ENCODE measurements at places on chromosomes 3 and 15.
A peak's percentile ranks its signal among the peaks of the same experiment; 100 is the strongest.

DNA sequence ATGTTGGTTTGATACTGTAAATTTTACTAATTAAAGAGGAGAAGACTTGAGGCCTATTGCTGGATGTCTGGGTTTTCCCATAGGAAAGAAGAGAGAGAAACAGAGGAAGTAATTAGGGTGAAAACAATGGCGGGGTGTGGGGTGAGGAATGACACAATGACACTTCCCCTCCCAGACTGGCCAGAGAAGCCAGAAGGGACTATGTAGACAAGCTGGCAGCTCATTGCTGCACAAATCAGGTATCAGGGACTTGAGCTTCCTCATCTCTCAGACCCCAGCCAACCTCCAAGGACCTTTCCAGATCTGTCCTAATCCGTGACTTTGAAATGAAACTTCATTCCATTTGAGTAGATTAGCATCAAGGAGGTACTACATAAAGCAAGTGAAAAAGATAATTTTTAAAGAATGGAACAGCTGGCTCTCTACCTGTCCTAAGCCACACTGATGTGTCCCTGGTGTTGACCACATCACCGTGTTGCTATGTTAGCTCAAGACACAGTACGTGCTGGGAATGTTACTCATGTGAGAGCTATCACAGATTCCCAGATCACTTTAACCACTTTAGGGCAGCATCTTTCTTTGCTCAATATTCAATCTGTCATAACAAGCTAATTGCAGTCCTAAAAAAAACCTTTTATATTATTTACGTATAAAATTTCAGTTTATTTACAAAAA, 22.2 kb downstream of the TMEM212 start:
- DNase-seq: no peak

DNA sequence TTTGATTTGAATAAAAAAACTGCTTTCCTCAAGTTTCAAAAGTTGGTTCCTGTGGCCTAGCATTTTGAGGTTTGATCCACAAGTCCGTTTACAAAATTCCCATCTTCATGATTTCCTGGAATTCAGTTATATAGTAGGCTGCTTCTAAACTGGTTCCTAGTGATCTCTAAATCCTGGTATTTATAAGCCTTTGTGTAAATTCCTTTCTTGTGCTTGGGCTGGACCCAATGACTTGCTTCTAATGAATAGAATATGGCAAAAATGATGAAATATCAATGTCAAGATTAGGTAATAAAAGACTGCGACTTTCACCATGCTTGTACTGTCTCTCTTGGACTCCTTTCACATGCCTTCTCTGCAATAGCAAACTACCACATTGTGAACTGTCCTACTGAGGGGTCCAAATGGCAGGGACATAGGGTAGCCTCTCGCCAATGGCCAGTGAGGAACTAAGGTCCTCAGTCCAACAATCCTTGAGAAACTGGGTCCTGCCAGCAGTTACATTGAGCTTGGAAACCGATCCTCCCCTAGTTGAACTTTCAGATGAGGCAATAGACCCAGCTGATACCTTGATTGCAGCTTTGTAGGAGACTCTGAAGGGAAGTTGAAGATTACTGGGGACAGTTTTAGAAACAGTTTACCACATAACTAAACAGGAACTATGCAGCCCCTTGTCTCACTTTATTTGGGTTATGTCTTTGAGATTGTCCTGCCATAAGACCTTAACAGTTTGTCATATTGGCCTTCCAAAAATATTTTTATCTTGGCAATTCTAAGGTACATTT, 303.9 kb upstream of the TBC1D5 start:
- no peak for DNase-seq

DNA sequence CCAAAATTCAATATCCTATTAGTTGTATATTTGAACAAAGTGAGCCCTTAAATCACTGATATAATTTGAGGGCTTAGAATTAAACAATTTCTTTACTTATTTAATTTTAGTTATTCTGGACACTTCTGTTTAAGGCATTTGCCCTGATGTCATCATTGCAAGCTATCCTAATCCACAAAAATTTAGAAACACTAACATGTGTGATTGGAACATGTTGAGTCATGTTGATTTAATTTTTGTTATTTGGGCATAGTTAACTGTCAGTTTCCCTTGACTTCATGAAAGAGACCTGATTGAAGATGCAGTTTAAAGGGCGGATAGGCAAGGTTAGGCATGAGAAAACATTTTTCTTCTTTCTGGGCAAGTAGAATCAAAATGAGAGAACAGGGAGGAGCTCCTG, 682.6 kb downstream of the ROBO1 start:
- no peak for DNase-seq

DNA sequence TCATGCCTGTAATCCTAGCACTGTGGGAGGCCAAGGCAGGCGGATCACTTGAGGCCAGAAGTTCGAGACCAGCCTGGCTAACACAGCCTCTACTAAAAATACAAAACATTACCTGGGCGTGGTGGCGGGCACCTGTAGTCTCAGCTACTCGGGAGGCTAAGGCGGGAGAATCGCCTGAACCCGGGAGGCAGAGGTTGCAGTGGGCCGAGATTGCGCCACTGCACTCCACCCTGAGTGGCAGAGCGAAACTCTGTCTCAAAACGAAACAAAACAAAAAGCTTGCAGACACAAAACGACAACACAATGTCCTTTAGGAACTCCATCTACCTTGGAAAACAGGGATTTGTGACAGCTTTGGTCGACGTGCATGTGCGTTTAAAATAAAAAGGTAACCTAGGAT, 716 bp upstream of the KLHL24 start:
- DNase-seq: no peak

GRCh38 chr3:87200060-87200647, 27.0 kb upstream of the CHMP2B start:
- no peak for DNase-seq

- no peak for DNase-seq
These were observed 78.8 kb downstream of the ATP2B2 start for GRCh38 chr3:10426346-10427220.

GRCh38 chr15:40279437-40280141, 3.3 kb downstream of the ANKRD63 start:
- peak; percentile 57 for DNase-seq

GRCh38 chr3:30231277-30232141, 374.9 kb upstream of the TGFBR2 start:
- DNase-seq: no peak

- DNase-seq: no peak
These were observed 1078.2 kb downstream of the ZPLD1 start for GRCh38 chr3:103513003-103513402.

DNA sequence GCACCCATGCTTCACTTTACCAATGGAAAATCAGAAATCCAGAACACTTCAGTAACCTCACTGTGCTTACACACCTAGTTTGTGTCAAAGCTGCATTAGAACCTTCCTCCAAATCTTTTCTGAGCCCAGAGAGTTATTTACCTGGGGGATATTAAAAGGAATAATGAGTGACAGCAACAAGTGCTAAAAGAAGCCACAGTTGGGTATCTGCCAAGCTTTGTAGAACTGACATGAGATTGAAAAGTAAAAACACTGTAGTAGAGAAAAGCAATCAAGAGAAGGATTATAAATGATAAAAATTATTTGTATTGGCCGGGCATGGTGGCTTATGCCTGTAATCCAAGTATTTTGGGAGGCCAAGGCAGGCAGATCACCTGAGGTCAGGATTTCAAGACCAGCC, 8.8 kb upstream of the TBC1D23 start:
- DNase-seq: no peak

DNA sequence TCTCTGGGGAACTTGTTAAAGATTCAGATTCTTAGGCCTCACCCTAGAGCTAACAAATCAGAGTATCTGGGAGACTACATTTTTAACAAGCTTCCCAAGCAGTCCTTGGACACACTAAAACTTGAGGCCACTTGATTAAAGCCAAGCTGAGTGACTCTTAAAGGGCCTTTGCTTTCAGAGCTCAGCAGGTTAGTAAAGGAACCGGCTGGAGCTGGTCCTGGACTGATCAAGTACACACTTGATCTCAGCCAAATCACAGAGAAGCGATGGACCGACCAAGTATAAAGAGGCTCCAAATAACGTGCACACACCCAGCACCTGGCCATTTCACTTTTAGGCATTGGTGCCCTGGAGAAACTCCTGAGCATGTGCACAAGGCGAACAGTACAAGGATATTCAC, 12.9 kb upstream of the TM6SF1 start:
- DNase-seq: no peak

DNA sequence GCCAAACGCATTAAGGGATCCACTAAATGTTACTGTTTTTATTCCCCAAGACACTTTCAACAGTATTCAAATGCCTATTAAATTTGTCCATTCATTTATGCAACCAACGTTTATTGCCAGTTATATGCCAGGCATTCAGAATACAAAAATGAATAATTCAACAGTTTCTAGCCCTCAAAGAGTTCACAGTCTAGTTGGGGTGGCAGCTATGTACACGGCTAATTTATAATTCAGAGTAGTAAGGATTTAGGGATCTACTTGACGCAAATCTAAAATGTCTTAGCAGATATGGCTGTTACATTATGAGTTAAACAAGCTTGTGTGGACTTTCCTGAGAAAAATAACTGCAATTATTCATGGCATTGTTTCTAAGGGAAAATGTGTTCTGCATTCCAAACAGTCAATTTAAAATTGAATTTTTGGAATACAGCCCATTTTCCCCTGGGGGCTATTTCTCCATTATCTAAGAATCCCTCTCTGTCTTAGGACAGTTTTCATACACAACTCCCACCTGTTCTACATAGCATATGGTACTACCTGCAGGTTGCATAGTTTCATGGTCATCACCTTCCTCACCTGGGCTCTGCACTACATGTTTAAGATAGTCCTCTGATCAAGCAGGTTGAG, 11.5 kb upstream of the MSL2 start:
- no peak for DNase-seq

- no peak for DNase-seq
These were observed 364.9 kb upstream of the RBMS3 start for GRCh38 chr3:28915741-28916500.

- DNase-seq: no peak
These were observed 1.8 kb downstream of the MRPS11 start for GRCh38 chr15:88469321-88469720.

DNA sequence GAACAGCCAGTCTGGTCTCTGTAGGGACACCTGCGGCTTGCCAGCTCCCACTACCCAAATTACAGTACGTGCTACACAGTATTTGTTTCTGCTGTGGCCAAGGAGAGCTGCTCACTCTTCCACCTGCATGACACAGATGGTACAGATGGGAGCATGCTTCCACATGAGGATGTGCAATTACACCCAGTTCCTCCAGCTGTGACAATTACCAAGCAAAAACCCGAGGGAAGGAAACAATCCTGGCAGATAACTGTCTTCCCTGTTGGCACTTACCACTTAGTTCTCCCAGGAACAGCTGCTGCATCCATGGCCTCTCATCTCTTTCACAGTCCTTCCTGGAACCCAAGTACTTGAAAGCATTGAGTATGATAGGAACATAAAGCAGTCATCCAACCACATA, 34.4 kb downstream of the DET1 start:
- DNase-seq: no peak

- DNase-seq: no peak
These were observed 139.4 kb downstream of the BBX start for GRCh38 chr3:107662124-107662507.

GRCh38 chr3:122787872-122788271, 5.8 kb downstream of the HSPBAP1 start:
- no peak for DNase-seq

- no peak for DNase-seq
These were observed 17.7 kb downstream of the MYNN start for GRCh38 chr3:169790687-169791429.

DNA sequence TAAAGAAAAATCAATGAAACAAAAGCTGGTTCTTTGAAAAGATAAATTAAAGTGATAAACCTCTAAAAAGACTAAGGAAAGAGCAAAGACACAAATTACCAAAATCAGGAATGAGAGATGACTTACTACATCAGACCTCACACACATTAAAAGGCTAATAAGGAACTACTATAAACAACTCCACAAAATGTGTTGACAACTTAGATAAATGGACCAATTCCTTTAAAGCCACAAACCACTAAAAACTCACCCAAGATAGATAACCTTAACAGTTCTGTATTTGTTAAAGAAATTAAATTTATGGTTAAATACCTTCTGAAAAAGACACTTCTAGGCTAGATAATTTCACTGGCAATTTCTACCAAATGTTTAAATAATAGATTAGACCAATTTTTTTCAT, 170.4 kb downstream of the SMAD6 start:
- no peak for DNase-seq

- DNase-seq: no peak
These were observed 4.2 kb downstream of the SLC4A7 start for GRCh38 chr3:27479806-27480543.

GRCh38 chr3:42505128-42505848, 2.8 kb downstream of the VIPR1 start:
- DNase-seq: no peak

DNA sequence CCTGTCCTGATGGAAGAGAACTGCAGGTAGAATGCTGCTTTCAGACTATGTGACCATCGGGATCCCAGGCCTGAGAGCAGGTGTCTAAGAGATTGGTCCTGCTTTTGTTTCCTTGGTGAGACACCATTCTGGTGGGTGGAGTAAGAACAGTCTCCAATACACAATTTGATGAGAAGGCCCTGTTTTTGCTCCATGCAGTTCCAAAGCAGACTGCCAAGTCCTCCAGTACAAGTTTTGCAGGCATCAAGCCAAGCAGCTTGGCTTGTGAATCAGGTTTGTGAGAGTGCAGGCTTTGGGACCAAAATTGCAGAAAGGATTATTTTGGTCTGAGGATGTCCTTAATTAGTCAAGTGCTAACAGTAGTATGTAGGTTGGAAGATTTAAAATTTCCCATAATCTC, 381.6 kb downstream of the FOXP1 start:
- DNase-seq: no peak

GRCh38 chr3:15768421-15769255, 29.1 kb downstream of the ANKRD28 start:
- no peak for DNase-seq

GRCh38 chr3:113495035-113495434, 19.9 kb downstream of the SPICE1 start:
- DNase-seq: no peak

- DNase-seq: no peak
These were observed 424.1 kb downstream of the MAGI1 start for GRCh38 chr3:65614585-65614984.

DNA sequence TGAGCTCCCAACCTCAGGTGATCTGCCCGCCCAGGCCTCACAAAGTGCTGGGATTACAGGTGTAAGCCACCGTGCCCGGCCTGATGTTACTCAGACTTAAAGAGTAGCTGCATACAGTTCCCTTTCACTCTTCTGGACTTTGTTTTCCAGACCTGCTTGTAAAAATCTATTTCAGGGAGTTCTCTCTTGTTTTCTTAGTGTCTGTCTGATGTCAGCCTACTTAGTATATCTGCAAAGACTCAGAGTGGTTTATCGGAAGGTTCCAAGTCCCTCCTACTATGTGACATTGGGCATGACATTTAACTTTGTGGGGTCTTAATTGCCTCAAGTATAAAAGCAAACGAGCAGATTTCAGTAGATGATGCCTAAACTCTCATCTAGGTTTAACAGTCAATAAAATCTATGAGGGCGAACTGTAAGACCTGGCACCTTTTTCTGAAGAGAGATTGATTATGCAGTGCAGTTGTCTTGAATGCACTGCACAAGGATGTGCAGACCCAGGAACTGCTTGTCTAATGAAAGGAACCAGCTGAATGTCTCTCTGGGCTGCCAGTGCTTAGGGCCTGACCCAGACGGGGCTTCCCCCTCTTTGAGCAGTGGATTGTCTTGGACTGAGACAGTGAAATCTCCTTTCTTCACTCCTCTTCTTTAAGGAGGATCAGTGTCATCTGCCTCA, 301.4 kb downstream of the PTPRG start:
- no peak for DNase-seq
